ENCODE measurements at places on chromosomes 16 and 17.

DNA sequence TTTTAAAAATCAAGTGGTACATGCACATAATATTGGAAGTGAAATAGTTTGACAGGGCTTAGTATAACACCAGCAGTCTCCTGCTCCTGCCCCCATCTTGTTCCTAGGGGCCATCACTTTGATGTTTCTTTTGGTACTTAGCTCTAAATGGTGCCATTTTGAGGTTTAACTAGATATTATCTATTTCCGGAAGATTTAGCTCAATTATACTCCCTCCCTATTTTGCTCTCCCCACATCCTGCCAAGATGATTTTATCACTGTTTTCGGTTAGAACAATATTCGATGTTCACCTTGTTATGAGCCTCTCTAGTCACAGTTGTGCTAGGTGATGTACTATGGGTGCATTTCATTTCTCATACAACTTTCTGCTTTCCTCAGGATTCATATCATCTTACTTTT is 20.0 kb upstream of the SLC35G3 start:
- no peak for DNase-seq

DNA sequence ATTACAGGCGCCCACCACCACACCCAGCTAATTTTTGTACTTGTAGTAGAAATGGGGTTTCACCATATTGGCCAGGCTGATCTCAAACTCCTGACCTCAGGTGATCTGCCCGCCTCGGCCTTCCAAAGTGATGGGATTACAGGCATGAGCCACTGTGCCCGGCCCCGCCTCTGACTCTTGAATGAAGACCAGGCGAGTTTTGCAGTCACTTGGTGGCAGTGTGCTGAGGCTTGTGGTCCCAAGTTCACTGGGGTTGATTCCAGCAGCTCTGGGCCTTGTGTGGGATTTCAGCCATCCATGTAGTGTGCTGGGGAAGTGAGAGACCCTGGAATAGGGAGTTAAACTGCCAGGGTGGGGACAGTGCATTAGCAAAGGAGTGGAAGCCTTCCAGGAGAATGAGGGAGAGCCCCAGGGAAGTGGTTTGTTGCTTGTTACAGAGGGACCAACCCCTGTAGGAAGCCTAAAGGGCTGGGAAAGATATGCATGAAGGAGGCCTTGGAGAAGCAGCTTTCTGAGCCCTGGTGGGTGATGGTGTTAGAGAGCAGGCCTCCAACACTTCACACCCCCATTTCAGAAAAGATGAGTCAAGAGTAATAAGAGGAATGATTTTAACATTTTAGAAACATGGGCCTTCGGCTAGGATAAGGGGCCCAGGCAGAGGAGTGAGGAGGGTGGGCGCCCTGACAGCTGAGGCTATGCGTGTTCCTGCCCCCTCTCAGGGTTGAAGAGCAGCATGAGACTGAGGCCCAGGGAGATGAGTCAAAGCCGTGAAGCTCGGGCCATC is 14.5 kb downstream of the PSKH1 start:
- no peak for DNase-seq

- no peak for DNase-seq
Measured at GRCh38 chr16:82585675-82586074, 41.1 kb upstream of the CDH13 start.

DNA sequence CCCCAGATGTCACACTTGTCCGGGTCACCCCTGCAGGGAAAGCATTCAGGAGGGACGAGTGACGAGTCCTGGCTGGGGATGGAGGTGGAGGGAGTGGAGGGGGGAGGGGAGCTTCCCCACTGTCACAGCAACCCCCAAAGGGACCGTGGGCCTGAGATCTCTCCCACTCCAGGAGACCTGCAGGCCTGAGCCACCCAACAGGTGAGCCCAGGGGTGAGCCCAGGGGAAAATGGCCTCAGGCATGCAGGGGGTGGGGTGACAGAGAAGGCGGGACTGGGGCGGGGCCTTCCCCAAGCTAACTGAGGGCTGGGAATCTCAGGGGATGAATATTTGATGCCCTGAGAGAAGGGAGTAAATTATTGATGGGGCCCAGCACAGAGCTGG is 2.4 kb downstream of the USH1G start:
- DNase-seq = no peak

DNA sequence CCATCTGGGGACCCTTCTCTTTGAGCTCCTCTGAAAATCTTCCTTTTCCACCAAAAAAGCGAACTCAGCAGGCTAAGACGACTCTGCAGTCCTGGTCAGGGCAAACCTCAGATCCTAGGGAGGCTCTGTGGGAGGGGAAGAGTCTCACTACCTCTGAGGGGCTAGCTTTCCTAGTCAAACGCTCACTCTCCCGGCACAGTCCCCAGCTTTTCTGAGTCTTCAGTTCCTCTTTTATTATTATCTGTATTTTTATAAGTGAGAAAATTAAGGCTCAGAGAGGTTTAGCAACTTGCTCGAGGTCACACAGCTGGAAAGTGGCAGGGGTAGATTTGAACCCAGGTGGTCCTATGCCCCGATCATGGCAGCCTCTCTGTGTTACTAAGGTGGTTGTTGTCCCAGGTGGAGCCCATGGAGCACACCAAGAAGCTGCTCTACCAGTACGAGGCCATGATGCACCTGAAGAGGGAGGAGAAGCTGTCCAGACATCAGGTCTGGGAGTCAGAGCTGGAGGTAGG is 9.1 kb upstream of the KATNB1 start:
- no peak for DNase-seq

- DNase-seq = no peak
Measured at GRCh38 chr17:9765322-9765721, 26.1 kb downstream of the DHRS7C start.

DNA sequence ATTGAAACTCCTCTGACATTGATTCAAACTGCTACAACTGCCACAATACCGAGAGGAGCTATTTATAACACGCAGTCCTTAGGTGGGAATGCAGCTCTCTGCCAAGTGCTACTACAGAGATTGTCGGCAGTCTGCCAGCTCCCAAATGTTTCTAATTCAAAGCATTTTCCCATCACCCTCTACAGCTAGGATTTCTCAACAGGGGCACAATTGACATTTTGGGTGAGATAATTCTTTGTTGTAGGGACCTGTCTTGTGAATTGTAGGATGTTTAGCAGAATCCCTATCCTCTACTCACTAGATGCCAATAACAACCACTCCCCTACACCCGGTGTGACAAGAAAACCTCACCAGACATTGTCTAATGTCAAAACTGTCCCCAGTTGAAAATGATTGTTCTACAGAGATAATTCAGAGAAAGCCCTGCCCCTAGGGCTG is 7.8 kb upstream of the N4BP1 start:
- no peak for DNase-seq

- DNase-seq = no peak
Measured at GRCh38 chr17:44557651-44558285, 484 bp downstream of the FZD2 start.

DNA sequence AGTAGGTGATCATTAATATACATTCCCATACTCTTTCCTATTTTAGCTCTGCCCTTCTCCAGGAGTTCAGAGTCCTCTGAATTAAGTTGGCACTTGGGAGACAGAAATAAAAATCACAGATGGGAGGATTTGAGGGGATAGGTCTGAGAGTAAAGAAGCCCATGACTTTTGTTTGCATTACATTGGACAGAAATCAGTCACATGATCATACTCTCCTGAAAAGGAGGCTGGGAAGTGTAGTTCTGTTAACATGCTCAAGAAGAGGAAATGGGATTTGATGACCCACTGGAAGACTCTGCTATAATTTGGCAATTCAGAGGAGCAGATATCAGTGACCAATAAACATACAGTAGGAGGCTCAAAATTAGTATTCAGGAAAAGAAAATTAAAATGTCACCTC is 674.9 kb upstream of the C16orf82 start:
- DNase-seq = no peak

DNA sequence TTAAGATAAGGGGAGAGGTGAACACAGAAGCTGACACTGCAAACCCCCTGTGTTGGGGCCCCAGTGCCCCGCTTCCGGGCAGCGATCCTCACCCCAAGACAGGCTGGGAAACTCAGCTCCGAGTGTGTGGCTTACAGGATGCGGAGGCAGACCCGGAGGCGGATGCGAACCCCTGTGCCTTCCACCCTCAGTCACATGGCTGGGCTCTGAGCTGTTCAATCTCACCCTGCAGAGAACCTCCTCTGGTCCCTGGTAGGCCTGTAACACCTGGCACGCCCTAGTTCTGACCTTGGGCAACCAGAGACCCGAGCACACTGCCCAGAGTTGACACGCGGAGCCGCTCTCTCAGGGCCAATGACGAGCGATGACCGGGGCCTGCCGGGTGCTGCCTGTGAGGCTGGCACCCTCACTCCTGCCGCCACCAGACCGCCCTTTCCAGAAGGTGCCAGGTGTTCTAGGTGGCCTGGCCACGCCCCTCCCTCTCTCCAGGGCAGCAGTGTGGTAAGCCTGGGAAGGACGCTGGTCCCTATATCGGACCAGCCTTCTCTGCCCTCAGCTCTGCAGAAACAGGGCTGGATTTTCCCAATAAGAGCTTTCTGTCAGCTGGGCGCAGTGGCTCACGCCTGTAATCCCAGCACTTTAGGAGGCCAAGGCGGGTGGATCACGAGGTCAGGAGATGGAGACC is 23.3 kb downstream of the MEAK7 start:
- DNase-seq = no peak

GRCh38 chr16:19294156-19294649 is 8.7 kb downstream of the CLEC19A start:
- DNase-seq = peak; percentile 15

DNA sequence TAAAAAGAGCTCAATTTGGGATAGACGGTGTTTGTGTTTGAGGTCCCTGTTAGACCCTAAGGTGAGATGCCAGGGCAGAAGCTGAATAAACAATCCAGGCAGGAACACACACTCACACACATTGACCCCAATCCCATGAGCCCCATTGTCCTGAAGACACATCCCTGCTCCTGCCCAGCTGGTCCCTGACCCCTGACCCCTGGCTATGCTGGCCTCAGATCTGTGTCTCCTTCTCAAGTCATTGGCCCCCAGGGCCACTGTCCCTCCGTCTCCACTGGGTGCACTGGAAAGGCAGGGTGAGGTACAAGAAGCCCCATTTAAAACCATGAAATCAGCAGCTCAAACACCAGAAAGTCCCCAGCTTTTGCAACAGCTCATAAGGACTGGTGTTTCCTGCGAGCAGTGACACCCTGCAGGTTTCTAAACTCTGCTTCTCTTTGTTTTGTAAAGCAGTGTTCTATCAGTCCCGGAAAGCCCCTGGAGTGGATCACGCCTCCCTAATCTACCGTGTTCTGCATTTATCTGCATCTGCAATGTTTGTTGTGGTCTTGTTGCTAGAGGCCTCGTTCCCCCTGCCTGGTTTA is 18.0 kb upstream of the ASGR2 start:
- DNase-seq = peak; percentile 15

DNA sequence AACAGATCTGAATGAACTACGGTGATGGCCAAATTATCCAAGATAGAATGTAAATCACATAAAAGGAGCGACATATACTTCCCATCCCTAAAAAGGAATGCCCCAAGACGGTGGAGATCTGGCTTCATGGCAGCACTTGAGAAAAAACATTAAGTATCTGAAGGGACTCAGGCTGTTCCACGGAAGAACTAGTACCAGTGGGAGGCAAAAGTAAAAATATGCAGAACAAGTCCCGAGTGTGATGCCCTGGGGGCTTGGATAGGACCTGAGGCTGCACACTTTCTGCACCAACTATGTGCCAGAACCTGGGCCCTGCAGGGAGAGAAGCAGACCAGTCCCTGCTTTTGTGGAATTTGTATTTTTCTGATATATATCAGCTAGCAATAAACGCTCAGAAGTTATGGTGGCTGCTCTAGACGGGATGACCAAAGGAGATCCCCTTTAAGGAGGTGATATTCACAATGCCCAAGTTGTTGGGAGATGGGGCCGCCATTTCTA is 539 bp upstream of the CKLF start:
- no peak for DNase-seq

DNA sequence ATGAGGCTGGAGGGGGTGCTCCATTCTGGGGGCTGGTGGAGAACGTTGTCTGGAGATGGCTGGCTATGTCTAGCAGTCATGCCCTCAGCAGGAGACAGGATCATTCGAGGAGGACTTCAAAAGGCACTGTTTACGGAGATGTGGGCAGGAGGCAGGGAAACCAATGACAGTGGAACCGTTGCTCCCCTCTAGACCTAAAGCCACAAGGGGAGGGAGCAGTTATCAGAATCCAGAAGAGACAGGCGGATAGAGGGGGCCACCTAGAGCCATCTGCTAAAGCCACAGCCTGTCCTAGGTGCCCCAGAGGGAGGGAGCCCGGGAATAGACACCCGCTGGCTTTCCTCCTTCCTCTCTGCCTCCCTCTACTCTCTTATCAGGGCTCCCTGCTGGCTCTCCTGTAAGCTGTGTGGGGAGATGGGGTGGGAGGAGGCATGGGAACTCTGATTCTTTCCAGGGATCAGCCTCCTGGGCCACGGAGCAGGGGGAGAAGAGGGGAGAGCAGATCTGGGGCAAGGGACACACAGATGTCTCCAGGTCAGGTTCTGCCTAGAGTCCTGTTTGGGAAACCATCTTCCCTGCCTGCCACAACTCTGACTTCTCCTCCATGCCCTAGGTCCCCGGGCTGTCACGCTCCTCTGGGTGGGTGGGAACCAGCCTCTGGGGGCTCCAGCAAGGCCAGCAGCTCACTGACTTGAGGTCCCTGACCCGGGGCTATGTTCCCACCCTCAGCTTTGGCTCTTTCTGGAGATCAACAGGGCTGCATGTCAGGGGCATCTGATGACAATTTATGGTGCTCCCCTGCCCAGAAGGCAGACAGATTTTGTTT is 42.3 kb downstream of the IRX3 start:
- DNase-seq = no peak

GRCh38 chr17:49548506-49549310 is 27.0 kb upstream of the NXPH3 start:
- DNase-seq = no peak

DNA sequence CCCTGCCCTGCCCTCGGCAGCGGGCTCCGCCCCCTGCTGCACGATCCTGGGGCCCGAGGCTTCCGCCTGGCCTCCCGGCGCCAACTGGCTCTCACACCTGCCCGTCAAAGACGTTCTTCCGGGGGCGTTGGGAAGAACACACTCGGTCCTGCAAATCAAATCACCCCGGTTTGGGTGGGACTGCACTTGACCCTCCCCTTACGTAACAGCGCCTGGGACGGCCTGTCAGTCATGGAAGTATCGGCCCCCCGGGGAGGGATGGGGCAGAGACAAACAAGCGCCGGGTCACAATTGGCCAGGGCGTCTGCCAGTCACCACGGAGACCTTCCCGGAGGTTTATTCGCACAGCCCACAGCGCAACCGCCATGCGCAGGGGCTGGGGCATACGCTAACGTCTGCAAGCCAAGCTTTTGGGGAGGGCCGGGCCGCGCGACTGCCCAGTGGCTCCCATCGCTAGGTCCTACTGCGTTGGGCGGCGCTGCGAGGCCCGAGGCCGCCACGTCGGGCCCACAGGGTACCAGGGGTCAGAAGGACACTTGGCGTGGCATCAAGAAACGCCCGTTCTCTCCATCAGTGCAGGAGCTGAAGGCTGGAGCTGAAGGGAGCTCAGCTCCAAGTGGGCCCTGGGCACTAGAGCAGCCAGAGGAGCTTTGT is 388 bp upstream of the AKTIP start:
- peak; percentile 100 for DNase-seq

- DNase-seq = no peak
Measured at GRCh38 chr17:51319186-51319585, 58.8 kb downstream of the UTP18 start.

- DNase-seq = no peak
Measured at GRCh38 chr16:24686678-24687077, 42.8 kb upstream of the TNRC6A start.

- DNase-seq = no peak
Measured at GRCh38 chr16:11994143-11995119, 17.9 kb downstream of the SNX29 start.
